ENCODE measurements at places on chromosomes 5 and 9.

DNA sequence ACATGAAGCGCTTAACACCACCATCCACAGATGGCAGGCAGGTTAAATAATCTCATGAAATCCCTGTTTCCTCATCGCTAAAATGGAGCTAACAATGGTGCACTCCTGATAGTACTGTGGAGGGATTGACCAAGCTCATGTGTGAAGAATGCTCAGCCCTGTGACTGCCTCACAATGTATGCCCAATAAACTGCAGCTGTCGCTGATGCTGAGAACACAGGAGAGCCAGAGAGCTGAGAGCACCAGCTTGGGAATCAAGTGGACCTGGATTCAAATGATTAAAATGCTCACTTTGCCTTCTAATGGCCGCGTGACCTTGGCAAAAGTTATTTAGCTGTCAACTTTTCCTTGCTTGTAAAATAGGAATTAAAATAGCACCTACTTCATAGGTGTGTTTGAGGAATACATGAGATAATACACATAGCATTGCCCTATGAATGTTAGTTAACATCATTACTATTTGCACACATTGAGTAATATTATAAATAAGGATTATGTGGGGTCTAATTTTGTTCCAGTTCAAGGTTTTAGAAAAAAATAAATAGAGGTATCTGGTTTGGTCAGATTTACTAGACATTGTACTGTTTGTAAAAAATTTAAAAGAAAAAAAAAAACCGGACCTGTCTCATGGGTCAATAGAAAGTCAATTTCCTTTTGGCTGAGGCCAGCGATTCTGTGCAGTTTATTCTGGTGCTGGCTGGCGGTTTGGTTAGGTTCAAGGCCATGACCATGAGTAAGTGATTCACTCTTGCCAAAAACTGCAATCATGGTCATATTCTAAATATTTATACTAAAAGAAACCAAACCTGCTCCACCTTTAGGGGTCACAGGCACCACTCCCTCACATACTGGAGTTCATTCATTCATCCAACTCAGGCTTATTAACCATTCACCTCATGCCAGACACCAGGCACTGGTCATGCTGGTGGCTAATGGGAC lies 101.3 kb downstream of the SH3TC2 start:
- no peak for DNase-seq

- no peak for DNase-seq
Observed at GRCh38 chr5:78560000-78560855, 88.3 kb downstream of the LHFPL2 start.

DNA sequence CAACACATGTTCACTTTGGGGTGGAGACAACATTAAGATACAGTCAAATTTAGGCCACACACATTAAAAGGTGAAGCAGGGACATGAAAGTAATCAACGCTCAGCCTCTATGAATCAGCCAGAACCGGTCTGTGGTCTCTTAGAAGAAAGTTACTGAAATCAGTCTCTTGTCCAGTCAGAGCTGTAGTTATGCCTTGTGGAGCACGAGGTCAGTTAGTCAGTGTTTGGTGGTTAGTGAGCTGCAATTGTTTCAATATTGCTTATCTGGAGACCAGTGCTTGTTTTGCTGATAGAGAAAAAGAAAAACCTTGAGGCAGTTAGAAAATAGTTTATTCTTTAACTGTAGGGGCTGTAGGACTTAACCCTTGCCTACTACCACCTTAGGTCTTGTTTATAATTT lies 157.8 kb upstream of the RASEF start:
- DNase-seq: no peak

GRCh38 chr9:7324152-7324598 lies 475.4 kb downstream of the DMAC1 start:
- DNase-seq: no peak

GRCh38 chr5:60018091-60018490 lies 124.6 kb upstream of the PDE4D start:
- no peak for DNase-seq

DNA sequence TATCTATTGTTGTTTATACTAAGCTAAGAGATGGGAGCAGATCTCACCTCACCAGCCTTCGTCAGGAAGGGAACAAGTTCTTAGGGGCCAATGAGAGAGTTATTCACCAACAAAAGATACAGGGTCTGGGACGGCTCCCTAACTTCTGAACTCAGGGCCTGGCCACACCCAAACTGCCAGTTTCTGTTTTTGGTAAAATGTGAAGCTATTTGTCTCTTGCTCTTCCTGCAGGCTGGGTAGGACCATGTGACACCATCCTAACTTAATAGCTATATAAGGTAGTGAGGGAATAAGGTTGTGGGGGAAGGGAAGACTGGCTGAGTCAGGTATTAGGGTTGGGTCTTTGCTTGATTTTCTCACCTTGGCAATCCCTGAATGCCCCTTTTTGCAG lies 480.5 kb downstream of the KDM4C start:
- no peak for DNase-seq

- DNase-seq: no peak
Observed at GRCh38 chr5:56429110-56429561, 196.0 kb upstream of the ANKRD55 start.

- DNase-seq: no peak
Observed at GRCh38 chr5:112918679-112919078, 3.3 kb downstream of the REEP5 start.

- DNase-seq: no peak
Observed at GRCh38 chr9:126330536-126330935, 3.9 kb downstream of the MVB12B start.

DNA sequence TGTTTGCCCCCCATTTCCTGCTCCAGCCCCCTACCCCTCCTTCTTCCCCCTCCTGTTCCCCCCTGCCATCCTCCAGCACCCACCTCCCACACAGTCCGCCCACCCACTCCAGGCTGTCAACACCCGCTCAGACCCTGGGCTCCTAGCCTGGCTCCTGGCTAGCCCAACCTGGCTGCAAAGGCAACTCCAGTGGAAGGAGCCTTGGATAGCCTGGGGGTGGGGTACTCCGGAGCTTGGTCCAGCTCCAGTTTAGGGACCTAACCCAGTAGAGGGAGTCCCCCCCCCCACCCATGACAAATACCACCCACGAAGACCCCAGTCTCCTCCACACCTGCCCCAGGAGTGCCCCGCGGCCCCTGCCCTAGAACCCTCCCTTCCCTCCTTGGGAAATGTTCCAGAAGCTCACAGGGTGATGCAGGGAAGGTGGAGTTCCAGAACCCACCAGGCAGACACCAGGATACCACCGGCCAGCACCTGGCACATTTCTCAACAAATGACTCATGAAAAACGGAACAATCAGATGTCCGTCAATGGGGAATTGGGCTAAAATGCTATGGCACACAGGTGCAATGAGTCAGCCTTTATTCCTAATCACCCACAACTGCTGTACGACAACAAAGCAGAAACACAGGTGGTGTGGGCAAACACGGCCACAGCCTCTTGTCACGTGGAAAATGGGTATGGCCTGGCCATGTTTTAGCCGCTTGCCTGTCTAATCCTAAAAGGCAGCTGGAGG lies 901 bp upstream of the SLC12A7 start:
- DNase-seq: no peak

- no peak for DNase-seq
Observed at GRCh38 chr5:90657030-90657429, 98.4 kb downstream of the ADGRV1 start.

GRCh38 chr5:18216016-18216415 lies 581.8 kb downstream of the TAF11L14 start:
- no peak for DNase-seq

GRCh38 chr9:75505654-75506053 lies 384.8 kb upstream of the PCSK5 start:
- DNase-seq: no peak

DNA sequence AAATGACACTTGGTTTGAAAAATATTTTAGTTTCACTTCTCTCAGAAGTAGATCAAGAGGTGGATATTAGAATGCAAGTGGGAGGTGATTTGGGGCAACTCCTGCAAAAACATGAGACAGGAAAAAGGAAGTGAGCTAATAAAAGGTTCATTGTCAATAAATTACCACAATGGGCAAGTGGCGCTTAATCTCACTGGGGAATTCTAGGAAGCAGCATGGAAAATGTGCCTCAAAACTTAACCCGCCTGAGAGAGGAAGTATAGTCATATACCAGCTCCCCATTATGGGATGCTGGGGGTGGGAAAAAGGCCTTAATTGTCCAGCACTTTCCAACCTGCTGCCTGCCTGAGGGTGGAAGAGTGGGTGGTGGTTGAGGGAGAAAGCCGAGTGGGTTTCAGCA lies 204.1 kb downstream of the ELAVL2 start:
- DNase-seq: no peak

DNA sequence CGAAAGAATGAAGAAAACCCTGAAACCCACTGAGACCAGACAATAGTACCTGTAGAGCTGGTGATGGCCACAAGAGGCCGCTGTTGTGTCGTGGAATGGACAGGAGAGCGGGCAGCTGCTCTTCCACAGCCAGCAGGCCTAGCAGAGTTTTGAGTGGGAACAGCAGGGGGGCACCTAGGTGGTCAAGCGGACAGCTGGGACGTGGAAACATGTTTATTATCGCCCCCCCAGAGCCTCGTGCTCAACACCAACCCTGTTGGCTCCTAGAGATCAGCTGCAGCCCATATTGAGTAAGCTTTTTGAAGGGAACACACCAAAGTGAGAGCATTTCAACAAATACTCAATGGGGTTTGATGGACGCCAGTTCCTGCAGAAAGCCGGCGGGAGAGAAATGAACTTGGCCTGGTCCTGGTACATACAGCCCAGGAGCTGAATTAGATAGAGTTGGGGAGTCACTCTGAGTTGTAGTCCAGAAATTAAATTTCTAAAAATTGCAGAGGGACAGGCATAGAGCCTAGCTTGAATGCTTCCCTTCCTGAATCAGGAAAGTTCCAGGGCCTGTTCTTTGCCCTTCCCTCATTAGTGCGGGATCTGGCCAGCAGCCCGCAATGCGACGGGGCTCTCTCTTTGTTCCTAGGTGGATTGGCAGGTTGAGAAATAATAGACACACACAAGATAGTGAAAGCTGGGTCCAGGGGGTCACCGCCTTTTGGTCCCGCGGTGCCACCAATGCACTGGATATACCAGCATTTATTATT lies 33.8 kb downstream of the MFAP3 start:
- DNase-seq: peak; percentile 71

- DNase-seq: no peak
Observed at GRCh38 chr5:81827500-81827899, 76.6 kb upstream of the SSBP2 start.

DNA sequence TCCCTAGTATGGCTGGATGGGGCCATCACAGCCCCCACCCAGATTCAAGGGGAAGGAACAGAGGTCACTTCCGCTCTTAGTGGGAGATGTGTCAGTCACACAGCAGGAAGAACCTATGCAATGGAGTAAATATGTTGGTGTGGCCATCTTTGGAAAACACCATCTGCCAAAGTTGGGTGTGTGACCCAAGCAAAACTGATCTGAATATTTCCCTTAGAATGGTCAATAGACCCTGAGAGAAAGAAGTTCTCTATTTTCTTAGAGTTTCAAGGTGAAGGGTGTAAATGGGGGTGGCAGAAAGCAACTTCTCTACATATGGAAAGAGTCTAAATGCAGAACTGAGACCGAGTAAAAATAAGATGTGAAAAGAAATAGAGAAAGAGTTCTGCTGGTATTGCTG lies 212.7 kb downstream of the ESM1 start:
- DNase-seq: no peak

GRCh38 chr5:36944607-36945225 lies 68.1 kb downstream of the NIPBL start:
- DNase-seq: no peak

- no peak for DNase-seq
Observed at GRCh38 chr9:120734607-120735410, 20.5 kb upstream of the MEGF9 start.

DNA sequence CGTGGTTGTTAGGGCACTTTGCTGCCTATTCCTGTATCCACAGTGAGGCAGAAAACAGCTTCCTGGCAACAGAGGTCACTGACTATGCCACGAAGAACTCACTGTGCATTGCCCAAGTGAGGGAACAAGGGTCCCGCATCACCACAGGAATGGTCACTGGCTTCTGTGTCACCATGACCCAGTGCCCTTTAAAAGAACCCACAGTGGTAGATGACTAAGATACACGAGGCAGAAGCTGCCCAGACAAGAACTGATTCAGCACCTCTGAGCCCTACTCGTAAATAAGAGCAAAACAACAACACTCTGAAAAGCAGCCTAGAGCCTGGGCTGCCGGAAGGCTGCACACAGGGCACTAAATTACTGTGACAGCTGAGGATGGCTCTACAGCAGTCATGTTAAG lies 236.6 kb upstream of the RASEF start:
- no peak for DNase-seq

GRCh38 chr9:5749306-5749705 lies 83.6 kb downstream of the ERMP1 start:
- no peak for DNase-seq

DNA sequence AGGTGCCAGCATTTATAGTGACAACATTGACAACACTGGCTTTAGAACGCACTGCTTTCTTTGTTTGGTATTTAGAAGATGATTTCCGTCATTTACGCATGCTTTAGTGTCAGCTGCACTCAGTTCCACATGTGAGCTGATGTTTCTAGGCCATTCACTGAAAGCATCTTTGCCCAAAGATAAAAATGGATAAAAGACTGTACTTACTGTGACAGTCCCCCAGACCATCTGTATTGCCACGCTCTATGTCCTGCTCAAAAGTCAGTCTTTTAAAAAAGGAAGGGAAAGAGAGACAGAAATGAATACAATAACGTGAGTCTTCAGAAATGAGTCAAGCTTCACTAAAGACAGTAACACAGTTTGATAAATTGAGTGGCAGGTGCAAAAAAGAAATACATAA lies 99.3 kb downstream of the SEMA6A start:
- no peak for DNase-seq

DNA sequence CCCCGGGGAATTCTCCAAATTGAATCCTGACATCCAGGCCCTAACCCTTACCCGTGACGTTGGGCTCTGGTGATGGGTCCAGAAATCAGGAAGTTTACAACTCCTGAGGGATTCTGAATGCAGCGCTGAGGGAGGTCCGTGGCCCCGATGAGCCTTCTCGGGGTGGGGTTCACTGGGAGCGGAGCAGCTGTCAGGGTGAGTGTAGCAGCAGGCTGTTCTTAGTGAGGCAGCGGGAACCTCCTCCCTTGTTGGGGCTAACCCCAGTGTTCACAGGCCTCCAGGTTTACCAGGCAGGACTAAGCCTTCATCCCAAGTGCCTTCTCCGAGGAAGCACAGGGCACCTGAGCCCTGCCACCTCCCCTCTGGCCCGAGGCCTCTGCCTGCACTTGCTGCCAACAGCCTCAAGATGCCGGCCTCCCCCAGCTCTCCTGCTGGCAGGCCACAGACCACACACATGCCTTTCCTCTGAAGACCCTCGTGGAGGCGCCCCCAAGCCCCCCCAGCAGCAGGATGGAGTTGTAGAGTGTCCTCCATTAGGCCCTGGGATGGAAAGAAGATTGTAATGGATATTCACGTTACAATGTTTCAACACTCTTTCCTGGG lies 7.3 kb upstream of the ADAMTS16 start:
- no peak for DNase-seq

DNA sequence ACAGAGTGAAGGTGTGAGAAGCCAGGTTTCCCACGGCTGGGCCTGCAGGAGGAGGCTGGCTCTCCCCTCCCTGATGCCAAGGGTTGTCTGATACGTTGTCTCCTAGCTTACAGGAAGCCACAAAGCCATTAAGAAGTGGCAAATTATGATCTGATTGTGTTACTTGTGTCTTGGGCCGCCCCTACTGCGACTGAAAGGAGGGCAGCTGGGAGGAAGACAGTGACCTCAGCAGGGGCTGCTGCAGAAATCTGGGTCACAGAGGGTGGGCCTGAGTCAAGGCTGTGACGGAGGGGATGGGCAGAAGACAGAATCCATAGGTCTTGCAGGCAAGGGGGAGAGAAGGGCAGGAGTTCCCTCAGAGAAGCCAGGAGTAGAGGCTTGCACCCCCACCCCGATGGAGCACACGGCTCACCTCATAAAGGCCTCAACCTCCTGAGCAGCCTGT lies 145.0 kb downstream of the FSTL4 start:
- no peak for DNase-seq

- no peak for DNase-seq
Observed at GRCh38 chr5:90871391-90871991, 312.9 kb downstream of the ADGRV1 start.

Measured in stimulated activated CD8-positive, alpha-beta memory T cell treated with anti-CD3 and anti-CD28 coated beads, Interleukin-7, amount 100 ng/mL, for 4 hours (primary cell).